Activated CD8-positive, alpha-beta T cell treated with anti-CD3 and anti-CD28 coated beads for 36 hours (primary cell): ENCODE measurements at places on chromosomes 12 and 14.

DNA sequence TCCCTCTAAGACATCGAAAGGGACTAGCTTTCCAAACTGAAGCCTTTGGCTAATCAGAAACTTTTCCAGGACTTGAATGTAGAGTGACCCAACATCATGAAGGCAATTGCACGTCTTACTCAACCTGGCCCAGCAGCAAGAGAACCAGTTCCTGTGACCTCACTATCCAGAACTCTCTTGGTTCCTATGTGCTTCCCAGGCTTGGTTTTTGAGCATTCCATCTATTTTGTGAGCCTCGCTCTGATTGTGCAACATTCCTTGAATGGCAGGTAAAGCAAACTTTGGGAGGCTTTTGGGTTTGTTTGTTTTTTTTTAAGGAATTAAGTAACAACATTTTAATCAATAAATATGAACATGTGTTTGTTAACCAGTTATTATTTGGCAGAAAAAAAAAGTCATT, 183.6 kb upstream of the EGLN3 start:
- no peak for DNase-seq

- no peak for DNase-seq
Observed at GRCh38 chr12:102596031-102596430, 115.7 kb upstream of the IGF1 start.

DNA sequence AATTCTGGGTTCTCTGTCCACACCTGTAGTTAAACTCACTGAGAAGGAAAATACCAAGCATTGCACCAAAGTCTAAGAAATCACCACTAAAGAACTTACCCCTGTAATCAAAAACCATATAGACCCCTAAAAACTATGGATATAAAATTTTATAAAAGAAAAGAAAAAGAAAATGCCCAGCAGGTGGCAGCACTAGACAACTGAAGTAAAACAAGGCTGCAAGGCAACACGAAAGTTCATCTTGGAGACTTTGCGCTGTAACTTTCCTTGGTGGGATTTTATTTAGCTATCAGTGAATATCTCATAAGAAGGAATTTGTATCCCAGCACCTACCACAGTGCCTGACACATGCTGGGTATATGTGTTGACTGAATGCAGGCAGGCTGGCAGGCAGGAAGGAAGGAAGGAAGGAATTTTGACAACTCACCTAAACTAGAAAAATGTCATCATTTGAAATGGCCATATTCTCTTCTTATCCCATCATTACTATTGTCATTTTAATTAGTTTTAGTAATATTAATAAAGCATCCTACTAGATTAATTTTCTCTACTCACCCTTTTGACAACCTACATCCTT, 68.2 kb upstream of the ETV6 start:
- peak; percentile 87 for DNase-seq

DNA sequence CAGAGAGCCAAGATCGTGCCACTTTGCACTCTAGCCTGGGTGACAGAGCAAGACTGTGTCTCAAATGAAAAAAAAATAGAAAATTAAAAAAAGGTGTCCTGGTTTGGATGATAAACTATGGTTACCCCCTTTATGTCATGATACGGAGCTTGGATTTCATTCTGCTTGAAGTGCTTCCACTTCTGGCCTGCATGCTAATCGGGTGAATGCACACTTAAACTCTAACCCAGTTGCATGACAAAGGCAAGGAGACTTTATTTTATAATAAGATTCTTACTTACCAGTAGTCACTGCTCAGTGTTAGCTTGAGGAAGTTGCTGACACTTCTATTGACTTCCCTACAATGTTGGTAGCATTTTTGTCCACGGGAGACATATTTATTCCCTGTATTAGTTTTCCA, 24.3 kb downstream of the CFAP54 start:
- DNase-seq: no peak

DNA sequence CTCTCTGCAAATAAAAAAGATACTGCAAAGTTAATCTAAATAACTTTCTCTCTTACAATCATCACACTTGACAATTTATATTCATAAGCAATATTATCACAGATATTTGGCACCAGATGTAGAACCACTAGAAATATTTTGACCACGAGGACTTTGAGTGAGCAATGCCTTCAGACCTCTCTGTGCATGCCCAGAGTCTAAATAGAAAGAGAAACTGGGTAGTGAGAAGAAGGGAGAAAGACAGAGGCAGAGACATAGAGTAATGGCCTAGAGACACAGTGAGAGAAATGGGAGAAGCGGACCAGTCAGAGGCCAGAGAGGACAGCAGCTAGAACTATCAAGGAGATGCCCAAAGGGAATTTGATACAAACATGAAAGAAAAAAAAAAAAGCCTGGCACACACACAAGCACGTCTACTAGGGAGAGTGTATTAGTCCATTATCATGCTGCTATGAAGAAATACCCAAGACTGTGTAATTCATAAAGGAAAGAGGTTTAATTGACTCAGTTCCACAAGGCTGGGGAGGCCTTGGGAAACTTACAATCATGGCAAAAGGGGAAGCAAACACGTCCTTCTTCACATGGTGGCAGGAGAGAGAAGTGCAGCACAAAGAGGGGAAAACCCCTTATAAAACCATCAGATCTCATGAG, 41.1 kb downstream of the BMP4 start:
- no peak for DNase-seq
